SJCRH30 (cell line): ENCODE measurements at places on chromosomes 4 and X.

DNA sequence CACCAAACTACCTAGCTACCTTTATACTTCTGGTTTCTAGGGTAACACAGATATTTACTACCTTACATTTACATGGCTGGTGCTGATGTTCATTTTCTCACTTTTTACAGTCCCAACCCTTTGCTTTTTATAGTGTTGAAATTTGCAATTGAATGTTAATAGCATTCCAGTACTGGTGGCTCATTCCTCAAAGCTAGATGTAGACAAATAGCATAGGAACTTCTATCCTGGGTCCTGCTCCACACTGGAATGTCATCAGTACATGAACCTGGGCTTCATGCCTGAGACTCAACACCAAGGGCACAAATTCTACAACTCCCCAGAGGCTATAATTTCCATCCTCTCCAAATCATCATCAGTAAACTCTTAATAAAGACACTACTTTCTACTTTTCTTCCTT lies 10.3 kb upstream of the TRMT2B start:
- H3K4me1 ChIP-seq = no peaks in the 10 kb centered on the region
- H3K36me3 ChIP-seq = no peaks in the 10 kb centered on the region
- no peaks in the 10 kb centered on the region for H3K27me3 ChIP-seq

GRCh38 chr4:121554382-121554781 lies 142.4 kb downstream of the ANXA5 start:
- no peak for DNase-seq
- H3K27me3 ChIP-seq = no peaks in the 10 kb centered on the region
- H3K27ac ChIP-seq = no peak overlapping the region
- H3K4me1 ChIP-seq = no peaks in the 10 kb centered on the region

- H3K4me3 ChIP-seq = no peak overlapping the region
- H3K36me3 ChIP-seq = no peaks in the 10 kb centered on the region
- no peaks in the 10 kb centered on the region for H3K4me1 ChIP-seq
These were observed 20.2 kb downstream of the PRSS48 start for GRCh38 chr4:151297170-151297569.

DNA sequence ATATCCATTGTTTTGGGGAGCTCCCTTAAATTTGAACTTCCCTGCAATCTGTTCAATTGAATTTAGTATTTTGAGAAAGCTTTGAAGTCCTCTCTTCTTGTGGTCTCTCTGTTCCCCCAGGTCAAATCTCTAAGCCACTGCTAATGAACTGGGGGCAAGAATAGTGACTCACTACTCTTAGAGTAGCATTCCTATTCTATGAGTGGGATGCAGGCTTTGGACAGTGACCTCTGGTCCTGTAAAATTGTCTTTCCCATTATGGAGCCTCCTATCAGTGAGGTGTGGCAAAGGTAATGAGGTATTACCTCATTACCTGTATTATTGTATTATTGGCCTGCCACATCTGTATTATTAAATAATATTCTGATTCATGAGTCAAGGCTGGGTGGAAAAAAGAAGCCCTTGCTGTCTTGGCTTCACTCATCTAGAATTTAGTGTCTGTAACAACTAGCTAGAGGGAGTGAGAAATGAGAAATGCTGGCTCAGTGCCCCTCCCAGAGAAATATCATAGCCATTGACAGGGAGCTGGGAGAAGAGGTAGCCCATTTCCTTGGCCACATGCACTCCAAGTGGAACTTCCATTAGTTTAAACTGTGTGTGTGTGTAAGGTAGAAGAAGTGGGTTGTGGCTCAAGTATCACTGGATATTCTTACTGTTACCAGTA lies 393.9 kb upstream of the CTSO start:
- peak; percentile 17 for DNase-seq
- H3K27me3 ChIP-seq = no peaks in the 10 kb centered on the region
- H3K36me3 ChIP-seq = no peaks in the 10 kb centered on the region
- peak overlapping the region; percentile 24 for H3K27ac ChIP-seq

GRCh38 chr4:24582235-24582832 lies 2.0 kb downstream of the DHX15 start:
- no peaks in the 10 kb centered on the region for H3K27me3 ChIP-seq
- H3K4me3 ChIP-seq = peak overlapping the region; percentile 92
- H3K4me1 ChIP-seq = peaks cover 3% of the 10 kb centered on the region; the same call in 1 of the 2 replicates
- no peak for DNase-seq
- H3K36me3 ChIP-seq = peaks cover 49% of the 10 kb centered on the region
- H3K27ac ChIP-seq = no peak overlapping the region

DNA sequence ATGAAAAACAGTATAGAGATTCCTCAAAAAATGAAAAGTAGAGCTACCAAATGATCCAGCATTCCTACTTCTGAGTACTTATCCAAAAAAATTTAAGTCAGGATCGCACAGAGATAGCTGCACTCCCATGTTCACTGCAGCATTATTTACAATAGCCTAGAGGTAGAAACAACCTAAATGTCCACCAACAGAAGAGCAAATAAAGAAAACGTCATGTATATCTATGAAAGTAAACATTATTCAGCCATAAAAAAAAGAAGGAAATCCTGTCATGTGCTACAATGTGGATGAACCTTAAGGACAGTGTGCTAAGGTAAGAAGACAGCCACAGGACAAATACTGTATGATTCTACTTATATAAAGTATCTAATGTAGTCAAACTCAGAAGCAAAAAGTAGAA lies 12.4 kb downstream of the THOC2 start:
- no peak overlapping the region for H3K4me3 ChIP-seq
- DNase-seq = no peak
- no peaks in the 10 kb centered on the region for H3K27me3 ChIP-seq

GRCh38 chr4:162274354-162274753 lies 110.6 kb upstream of the FSTL5 start:
- H3K27ac ChIP-seq = no peak overlapping the region
- DNase-seq = no peak
- no peaks in the 10 kb centered on the region for H3K36me3 ChIP-seq
- H3K4me3 ChIP-seq = no peak overlapping the region

GRCh38 chr4:138852681-138853080 lies 162.9 kb upstream of the NOCT start:
- no peaks in the 10 kb centered on the region for H3K27me3 ChIP-seq
- H3K27ac ChIP-seq = no peak overlapping the region
- no peak overlapping the region for H3K4me3 ChIP-seq
- DNase-seq = no peak
- no peaks in the 10 kb centered on the region for H3K36me3 ChIP-seq

- H3K4me3 ChIP-seq = no peak overlapping the region
- H3K27me3 ChIP-seq = peaks cover 54% of the 10 kb centered on the region
- H3K27ac ChIP-seq = no peak overlapping the region
These were observed 46.5 kb downstream of the CPZ start for GRCh38 chr4:8639021-8639420.

- no peak overlapping the region for H3K27ac ChIP-seq
- peak; percentile 47 for DNase-seq
- H3K36me3 ChIP-seq = peaks cover 11% of the 10 kb centered on the region
- H3K4me3 ChIP-seq = no peak overlapping the region
These were observed 121.2 kb downstream of the AFAP1 start for GRCh38 chr4:7818399-7818911.

DNA sequence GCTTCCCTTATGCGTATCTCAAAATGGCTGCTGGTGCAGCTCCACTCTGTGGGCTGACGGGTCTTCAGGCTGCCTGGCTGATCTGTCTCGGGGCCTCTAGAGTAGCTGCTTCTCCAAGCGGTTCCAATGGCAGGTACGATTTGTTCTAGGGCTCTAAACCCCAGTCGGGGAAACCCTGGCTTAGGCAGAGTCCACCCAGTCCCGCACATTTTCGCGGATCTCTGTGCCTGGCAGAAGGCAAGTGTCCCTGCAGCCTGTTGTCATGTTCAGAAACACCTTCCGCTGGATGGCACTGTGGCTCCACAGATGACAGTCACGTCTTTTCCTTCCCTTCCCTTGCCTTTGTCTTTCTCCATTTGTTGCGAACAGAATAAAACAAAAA lies 54.4 kb downstream of the NBDY start:
- H3K36me3 ChIP-seq = no peaks in the 10 kb centered on the region
- H3K27me3 ChIP-seq = no peaks in the 10 kb centered on the region
- H3K4me3 ChIP-seq = no peak overlapping the region
- no peak overlapping the region for H3K27ac ChIP-seq
- no peak for DNase-seq

GRCh38 chrX:41353985-41354384 lies 20.0 kb downstream of the DDX3X start:
- no peaks in the 10 kb centered on the region for H3K4me1 ChIP-seq
- H3K4me3 ChIP-seq = no peak overlapping the region
- H3K36me3 ChIP-seq = no peaks in the 10 kb centered on the region
- H3K27ac ChIP-seq = no peak overlapping the region
- H3K27me3 ChIP-seq = no peaks in the 10 kb centered on the region
- no peak for DNase-seq

- DNase-seq = peak; percentile 54
- H3K4me1 ChIP-seq = no peaks in the 10 kb centered on the region
- H3K27me3 ChIP-seq = no peaks in the 10 kb centered on the region
- H3K36me3 ChIP-seq = no peaks in the 10 kb centered on the region
These were observed 418.2 kb downstream of the STIM2 start for GRCh38 chr4:27278615-27279375.

- H3K27me3 ChIP-seq = no peaks in the 10 kb centered on the region
- no peak overlapping the region for H3K4me3 ChIP-seq
- H3K27ac ChIP-seq = no peak overlapping the region
- no peaks in the 10 kb centered on the region for H3K36me3 ChIP-seq
- H3K4me1 ChIP-seq = no peaks in the 10 kb centered on the region
- no peak for DNase-seq
These were observed 150.8 kb upstream of the ARHGEF9 start for GRCh38 chrX:63935835-63936234.

GRCh38 chr4:7734651-7735260 lies 204.9 kb downstream of the AFAP1 start:
- H3K27ac ChIP-seq = no peak overlapping the region
- H3K4me3 ChIP-seq = no peak overlapping the region
- no peaks in the 10 kb centered on the region for H3K27me3 ChIP-seq
- H3K4me1 ChIP-seq = 0 out of 2 replicates have a peak, but pooled peaks cover 5% of the 10 kb centered on the region
- no peak for DNase-seq

DNA sequence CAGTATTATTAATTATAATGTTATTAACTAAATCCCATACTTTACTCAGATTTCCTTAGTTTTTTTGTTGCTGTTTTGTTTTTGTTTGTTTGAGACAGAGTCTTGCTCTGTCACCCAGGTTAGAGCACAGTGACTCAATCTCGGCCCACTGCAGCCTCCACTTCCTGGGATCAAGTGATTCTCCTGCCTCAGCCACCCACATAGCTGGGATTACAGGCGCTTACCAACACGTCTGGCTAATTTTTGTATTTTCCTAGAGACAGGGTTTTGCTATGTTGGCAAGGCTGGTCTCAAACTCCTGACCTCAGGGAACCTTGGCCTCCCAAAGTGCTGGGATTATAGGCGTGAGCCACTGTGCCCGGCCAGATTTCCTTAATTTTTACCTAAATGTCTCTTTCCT lies 72.2 kb downstream of the ANAPC4 start:
- H3K4me3 ChIP-seq = no peak overlapping the region
- no peaks in the 10 kb centered on the region for H3K27me3 ChIP-seq
- peak overlapping the region; percentile 52 for H3K27ac ChIP-seq
- H3K4me1 ChIP-seq = peaks cover 25% of the 10 kb centered on the region
- no peaks in the 10 kb centered on the region for H3K36me3 ChIP-seq

DNA sequence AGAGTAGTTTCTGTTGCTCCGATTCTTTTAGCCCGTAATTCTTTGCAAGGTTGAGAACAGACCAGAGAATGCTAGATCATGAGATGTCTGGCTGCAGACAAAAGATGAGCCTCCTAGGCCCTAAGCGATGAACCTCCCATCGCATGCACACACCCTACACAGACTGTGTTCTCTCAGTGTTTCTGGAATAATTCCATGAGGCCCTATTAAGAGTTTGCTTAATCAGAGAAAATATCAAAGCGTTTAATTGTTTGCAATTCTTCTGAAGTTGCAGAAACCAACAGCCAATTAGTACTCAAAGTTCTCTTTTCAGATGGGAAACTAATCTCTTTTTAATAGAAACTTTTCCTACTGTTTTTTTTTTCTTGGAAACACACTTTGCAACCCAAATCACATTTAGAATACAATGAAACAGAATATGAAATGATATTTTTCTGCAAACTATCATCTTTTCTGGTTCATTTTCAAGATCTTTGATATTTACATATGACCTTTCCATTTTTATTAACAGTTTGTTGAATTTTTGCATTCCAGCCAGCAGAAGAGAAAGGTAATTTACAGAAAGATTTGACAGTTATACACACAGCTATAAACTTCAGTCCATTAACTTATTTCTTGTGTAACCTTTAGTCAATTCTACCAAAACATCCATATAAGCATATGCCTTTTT lies 1525.6 kb downstream of the ARAP2 start:
- H3K4me1 ChIP-seq = no peaks in the 10 kb centered on the region; the same call in 1 of the 2 replicates
- no peak overlapping the region for H3K4me3 ChIP-seq
- H3K27me3 ChIP-seq = no peaks in the 10 kb centered on the region
- H3K27ac ChIP-seq = no peak overlapping the region
- no peaks in the 10 kb centered on the region for H3K36me3 ChIP-seq
